SW 1271 (cell line): ENCODE measurements at places on chromosomes 12 and 14.

DNA sequence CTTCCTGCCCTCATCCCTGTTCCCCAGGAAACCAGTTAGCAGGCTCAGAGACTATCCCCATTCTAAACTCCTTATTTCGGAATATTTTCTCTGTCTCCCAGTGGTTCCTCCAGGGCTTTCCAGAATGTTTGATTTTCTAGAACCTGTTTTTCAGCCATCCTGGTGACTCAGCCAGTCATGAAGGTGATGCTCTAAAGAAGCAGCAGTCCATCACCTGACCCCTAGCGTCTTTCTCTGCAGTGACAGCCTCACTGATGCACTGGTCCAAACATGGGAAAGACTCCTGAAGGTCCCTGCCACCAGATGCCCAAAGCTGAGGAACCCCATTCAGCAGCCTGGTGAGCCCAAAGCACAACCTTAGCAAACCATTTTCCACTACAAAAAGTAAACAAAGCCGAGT is 212.6 kb downstream of the PHETA1 start:
- no peak for DNase-seq

- no peak for DNase-seq
These were observed 103.3 kb upstream of the TRHDE start for GRCh38 chr12:72168851-72169250.

DNA sequence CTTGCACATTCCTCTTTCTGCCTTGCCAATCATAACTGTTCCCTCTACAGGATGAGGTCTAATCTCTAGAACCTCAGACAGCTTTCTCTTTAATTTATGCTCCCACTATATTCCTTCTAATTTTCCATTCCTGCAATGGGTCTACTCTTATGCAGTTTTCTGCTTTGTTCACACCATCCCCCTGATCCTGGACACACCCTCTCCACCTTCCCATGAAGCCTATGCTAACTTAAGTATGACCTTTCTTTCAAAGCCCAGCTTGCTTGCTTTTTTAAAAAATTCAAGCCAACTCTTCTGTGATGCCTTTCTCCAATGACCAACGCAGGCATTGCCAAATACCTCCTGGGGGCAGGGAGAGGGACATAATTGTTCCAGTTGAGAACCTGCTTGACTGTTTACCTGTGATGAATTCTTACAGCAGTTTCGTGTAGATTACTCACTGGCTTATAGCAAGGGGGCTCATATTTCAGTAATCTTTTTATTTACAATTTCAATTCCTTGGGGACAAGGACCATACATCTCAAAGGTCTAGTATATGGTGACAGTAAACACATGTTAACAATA is 7.8 kb downstream of the SLC38A1 start:
- no peak for DNase-seq

- DNase-seq, result no peak
These were observed 18.6 kb downstream of the C14orf132 start for GRCh38 chr14:96057738-96058137.

- no peak for DNase-seq
These were observed 133.8 kb upstream of the FOXN3 start for GRCh38 chr14:89550821-89551220.

DNA sequence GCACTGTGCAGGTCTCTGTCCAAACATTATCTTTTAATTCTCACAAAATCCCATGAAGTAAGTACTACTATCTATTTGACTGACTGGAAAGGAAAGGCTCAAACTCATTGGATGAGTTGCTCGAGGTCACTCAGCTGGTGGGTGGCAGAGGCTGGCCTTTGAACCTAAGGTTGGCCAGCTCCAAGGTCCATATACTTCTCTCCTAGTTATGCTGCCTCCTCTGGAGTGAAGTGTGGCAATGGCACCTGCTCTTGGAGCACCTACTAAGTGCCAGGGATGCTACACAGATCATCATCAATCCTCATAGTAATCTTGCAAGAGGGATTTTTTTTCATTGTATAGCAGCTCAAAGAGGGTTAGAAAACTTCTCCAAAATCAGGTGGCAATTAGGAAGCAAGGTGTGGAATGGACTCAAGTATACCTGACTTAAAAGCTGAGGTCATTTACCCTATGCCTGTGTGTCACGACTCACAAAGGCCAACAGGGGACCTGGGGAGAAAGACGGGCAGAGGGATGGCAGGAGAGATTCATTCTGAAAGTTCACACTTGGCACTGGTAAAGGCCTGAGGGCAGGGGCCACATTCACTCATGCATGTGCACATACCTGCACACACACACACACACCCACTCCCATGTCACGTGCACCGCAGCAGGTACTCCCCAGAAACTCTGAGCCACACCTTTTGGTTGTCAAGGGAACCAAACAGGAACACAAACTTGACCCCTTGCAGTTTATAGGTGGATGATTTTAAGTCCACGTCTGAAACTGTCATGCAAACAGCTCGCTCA is 146.4 kb downstream of the FOXN3 start:
- DNase-seq, result no peak

DNA sequence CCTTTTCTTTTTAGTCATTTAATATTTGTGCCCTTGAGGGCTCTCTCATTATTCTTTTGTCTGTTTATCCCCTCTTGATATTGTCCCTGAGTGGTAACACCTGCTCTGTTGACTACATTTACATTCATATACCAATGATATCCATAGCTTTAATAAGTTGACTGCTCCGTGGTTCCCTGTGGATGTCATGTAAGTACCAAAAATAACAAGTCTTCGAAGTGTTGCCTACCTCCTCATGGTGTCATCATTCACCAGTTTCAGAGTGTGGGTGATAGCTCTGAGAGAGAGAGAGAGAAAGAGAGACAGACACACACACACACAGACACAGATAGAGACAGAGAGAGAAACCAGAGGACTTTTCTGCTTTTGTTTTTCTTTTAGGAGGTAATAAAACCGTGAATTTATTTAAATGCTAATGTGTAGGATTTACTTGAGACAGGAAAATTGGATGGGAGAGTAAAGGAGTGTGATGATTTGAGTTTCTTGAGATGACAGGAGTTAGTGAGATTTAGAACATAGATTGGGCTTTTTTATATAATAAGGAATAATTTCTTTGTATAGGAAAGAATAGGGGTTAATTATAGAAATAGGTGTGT is 52.2 kb downstream of the PAPOLA start:
- DNase-seq, result no peak

DNA sequence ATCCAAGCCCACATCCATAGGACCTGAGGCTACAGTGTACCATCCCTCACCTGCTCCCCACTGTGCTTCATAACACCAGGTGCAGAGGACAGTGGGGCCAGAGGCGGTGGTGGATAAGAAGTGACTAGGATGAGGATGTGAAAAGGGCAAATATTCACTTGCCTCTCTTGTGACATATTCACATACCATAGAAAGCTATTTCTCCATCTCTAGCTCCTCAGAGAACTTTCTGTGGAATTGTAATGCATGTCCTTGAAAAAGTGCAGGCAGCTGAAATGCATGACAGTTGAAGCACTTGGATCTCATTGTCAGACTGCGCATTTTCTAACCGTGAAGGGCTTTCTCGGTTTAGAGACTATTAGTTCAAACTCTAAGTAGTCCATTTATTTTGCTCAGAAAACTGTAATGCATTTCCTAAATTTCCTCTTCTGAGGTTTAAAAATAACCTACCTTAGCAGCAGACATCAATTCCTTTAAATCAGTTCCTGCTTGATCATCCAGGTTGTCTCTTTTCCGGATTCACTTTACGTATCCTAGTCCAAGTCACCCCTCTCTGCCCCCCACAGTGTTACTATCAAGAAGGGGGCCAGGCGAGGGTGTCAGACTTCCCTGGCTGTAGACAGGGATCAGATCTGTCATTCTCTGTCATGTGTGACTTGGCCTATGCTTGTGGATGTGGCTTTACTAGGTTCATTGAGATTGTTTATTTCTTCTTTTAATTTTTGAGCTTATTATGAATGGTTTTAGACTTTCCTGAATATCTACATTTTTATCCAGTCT is 984.0 kb upstream of the TMEM132C start:
- no peak for DNase-seq

GRCh38 chr12:117105902-117106301 is 6.7 kb upstream of the TESC start:
- no peak for DNase-seq

GRCh38 chr12:91890742-91891141 is 254.9 kb downstream of the BTG1 start:
- no peak for DNase-seq

DNA sequence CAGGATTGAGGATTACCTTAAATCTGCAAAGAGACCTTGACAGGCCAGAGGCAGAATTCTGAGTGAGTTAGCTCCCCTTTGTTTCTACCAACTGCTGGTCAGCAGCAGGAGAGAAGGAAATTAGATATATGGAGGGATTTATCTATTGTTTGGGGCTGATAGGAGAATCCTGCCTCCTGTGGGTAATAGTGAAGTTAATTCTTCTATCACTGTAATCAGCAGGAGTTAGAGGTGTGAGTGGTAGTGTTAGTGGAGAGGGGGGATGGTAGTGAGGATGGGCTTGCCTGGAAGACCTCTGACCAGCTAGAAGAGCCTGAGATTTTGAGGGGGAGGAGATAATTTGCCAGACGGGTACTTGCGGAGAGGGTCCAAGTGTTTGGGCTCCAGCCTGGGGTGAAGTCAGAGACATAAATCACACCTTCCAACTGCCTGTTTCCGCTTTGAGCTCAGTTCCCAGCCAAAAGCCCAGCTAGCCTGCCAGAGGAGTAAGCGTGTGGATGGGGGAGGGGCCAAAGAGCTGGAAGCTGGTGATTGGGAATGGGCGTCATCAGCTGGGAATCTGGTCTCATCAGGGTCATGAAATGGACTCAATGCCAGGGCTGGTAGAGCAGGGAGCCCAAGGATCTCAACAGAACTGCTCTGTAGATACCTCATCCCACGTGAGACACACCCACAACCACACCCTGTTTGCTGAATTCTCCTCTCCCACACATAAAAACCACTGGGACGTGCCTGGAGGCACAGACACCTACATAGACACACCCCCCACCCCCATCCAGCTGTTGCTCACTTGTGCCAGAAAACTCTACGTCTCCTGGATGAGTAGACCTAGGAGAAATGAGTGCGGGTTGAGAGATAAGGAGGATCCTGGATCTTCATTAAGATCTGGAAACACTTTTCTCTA is 13.1 kb upstream of the ITGA5 start:
- no peak for DNase-seq

DNA sequence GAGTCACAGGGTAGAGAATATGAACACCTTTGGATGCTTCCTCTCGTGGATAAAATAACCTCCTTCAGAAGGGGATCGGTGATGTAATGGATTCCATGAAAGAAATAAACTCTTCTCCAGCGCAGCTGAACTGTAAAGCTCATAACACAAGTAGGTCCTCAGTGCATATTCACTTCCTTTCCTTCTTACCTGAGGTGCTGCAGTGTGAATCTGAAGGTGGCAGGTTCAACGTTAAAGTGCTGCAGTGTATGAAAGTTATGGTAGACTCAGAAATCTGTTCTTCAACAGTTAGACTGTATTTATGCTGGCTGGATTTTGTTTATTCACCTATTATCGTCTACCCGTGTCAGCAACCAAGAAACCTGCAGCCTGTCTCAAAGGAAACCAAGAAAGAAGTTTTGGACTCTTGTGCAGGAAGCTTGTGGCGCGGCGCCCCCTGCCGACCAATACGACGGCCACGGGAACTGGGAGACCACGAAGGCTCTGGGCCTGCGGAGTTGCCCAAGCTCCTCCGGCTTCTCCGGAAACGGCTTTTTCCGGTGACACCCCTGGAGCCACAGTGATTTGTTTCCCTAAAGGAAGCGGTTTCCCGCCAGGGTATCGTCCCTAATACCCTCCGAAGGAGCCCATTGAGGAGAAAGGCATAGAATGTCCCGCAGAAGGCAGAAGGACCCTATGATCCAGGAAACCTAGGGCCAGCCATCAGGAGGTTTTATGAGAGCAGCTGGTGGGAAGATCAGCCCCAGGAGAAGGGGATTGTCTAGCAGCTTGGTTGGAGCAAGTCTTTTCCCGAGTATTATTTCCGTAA is 17.6 kb upstream of the RNASE3 start:
- DNase-seq, result no peak

DNA sequence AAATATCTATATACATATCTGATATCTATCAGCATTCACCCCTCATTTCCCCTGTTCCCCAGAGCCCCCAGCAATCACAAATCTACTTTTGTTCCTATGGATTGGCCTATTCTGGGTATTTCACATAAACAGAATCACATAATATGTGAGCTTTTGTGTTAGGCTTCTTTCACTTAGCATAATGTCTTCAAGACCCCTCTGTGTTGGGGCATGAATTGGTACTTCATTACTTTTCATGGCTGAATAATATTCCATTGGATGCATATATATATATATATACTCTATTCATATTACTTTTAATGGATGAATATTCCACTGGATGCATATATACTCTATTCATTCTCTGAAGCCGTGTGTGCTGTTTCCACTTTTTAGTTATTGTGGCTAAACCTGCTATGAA is 28.7 kb downstream of the CAMKK2 start:
- no peak for DNase-seq

GRCh38 chr12:53935383-53936341 is 3.0 kb upstream of the HOXC13 start:
- DNase-seq, result no peak

DNA sequence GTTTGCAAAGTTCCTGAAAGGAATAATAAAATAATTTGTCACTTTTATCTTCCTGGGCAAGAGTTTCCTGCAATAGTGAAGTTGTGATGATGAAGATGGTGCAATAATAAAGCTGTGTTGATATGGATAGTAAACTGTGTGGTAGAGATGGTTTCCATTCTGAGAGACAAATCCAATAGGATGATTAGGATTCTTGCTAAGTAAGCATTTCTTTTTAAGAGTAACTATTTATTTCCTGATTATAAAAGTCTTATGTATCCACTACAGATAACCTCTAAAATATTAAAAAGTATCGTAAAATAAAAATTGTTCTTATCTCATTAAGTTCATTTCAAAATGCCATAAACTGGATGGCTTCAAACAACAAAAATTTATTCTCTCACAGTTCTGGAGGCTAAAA is 28.7 kb downstream of the TSPAN11 start:
- DNase-seq, result no peak

GRCh38 chr14:92317511-92317910 is 5.5 kb upstream of the SLC24A4 start:
- DNase-seq, result no peak
